Activated T-helper 1 cell treated with anti-CD3 and anti-CD28 coated beads, Interleukin-12 subunit alpha, Interleukin-12 subunit beta, Interleukin-2, Interleukin-4 antibody, amounts not matched to agents 30 ng/mL and 10 ng/mL and 1 ng/mL, durations not matched to agents 14 hours and 24 hours and 36 hours (primary cell): ENCODE measurements at places on chromosomes 2 and 18. TPM values are rescaled to one million over a fixed set of nuclear protein-coding genes. Genes with fewer than 3 reads are reported as not detected.
A peak's percentile ranks its signal among the peaks of the same experiment; 100 is the strongest.

DES gene
- not detected in 2 replicates for total RNA-seq

SMC6 gene
- 27.8 and 31.0 TPM in 2 replicates for total RNA-seq

ATP5F1A gene
- 412 and 420 TPM in 2 replicates for total RNA-seq

XRCC5 gene
- 430 and 484 TPM in 2 replicates for total RNA-seq

TXNDC2 gene
- total RNA-seq, result 0.26 TPM in 1 of 2 replicates, not detected in the other

AMMECR1L gene
- 21.6 and 22.2 TPM in 2 replicates for total RNA-seq

ATP6V1B1 gene
- not detected in 2 replicates for total RNA-seq

PAIP2B gene
- 0.41 and 0.44 TPM in 2 replicates for total RNA-seq

METTL8 gene
- total RNA-seq, result 31.8 and 36.4 TPM in 2 replicates

GRCh38 chr2:67400560-67401485 lies 3.7 kb downstream of the ETAA1 start:
- H3K27me3 ChIP-seq, result no peaks in the 10 kb centered on the region
- no peak for DNase-seq
- H3K27ac ChIP-seq, result no peak overlapping the region
- no peak overlapping the region for H3K4me3 ChIP-seq
- H3K4me1 ChIP-seq, result peaks cover 26% of the 10 kb centered on the region

DNA sequence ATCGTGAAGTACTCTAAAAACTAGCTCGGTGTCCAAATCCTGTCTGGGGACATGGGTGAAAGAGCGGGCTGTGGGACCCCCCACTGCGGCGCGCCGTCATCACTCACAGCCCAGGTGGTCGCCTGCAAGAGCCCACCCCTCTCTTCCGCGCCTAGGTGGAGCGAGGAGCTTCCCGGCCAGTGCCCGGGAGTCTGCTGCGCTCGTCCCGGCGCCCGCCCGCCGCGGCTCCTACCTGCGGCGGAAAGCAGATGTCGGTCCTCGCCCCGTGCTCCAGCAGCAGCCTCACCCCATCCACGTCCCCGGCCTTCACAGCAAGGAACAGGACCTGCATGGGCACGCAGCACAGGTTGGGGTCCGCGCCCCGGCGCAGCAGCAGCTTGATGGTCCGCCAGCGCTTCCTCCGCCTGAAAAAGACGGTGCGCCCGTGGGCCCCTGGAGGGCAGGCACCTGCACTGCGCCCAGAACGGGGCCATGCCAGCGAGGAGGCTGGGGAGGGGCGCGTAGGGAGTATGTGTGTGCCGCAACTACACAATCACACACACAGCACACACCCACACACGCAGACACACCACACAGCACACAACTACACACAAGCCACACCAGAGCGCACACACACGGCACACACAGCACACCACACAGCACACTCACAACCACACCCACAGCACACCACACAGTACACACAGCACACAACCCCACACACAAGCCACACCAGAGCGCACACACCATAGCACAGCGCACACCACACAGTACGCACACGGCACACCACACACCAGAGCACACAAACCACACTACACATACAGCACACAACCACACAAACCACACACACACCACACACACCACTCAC lies 37.4 kb downstream of the ANKMY1 start:
- peaks cover 24% of the 10 kb centered on the region for H3K36me3 ChIP-seq
- H3K27ac ChIP-seq, result no peak overlapping the region
- no peak overlapping the region for H3K4me3 ChIP-seq
- no peaks in the 10 kb centered on the region for H3K4me1 ChIP-seq

DNA sequence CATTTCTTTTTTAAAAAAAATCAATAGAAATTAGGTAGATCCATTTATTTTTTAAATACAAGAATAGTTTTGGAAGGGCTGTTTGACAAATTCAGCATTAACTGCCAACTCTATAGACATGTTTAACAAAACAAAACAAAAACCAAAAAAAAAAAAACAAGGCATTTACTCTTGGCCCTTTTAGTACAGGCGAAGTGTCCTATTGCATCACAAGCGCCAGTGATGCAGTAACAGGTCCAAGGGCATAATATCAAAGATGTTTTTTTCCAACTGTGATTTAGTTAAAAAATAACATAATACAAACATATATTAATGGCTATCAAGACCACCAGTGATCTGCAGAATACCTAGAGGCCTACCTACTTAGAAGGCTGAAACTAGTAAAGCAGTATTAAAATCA lies 55.3 kb downstream of the XDH start:
- no peaks in the 10 kb centered on the region for H3K36me3 ChIP-seq
- no peak for DNase-seq
- H3K27ac ChIP-seq, result no peak overlapping the region
- no peaks in the 10 kb centered on the region for H3K4me1 ChIP-seq
- H3K4me3 ChIP-seq, result no peak overlapping the region
- peaks cover 31% of the 10 kb centered on the region for H3K27me3 ChIP-seq

DNA sequence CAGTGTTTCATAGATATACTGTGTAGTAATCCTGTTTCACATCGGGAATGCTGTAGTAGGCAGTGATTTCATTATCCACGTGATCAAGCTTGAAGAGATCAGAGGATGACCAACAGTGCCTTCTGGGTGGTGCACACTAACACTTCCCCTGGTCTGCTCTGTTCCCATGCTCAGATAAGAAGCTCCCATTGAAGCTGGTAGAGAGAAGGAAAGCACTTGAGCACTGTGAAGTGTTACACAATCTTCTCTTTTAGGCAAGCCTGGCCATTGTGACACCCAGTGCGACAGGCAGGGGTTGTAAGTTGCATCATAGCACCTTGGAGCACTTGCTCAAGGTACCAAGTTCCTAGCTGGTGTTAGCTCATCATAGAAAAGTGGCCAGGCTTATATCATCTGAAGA lies 30.6 kb upstream of the GPD2 start:
- DNase-seq, result no peak
- H3K4me1 ChIP-seq, result peaks cover 5% of the 10 kb centered on the region
- peaks cover 11% of the 10 kb centered on the region for H3K27me3 ChIP-seq
- H3K36me3 ChIP-seq, result no peaks in the 10 kb centered on the region

GRCh38 chr2:56184500-56185011 lies 766 bp downstream of the CCDC85A start:
- H3K27me3 ChIP-seq, result peaks cover 42% of the 10 kb centered on the region
- H3K4me1 ChIP-seq, result peaks cover 4% of the 10 kb centered on the region
- H3K27ac ChIP-seq, result no peak overlapping the region

- H3K27me3 ChIP-seq, result no peaks in the 10 kb centered on the region
- peak overlapping the region; percentile 86 for H3K4me3 ChIP-seq
Observed at GRCh38 chr2:10328670-10329579, 26.2 kb downstream of the HPCAL1 start.

DNA sequence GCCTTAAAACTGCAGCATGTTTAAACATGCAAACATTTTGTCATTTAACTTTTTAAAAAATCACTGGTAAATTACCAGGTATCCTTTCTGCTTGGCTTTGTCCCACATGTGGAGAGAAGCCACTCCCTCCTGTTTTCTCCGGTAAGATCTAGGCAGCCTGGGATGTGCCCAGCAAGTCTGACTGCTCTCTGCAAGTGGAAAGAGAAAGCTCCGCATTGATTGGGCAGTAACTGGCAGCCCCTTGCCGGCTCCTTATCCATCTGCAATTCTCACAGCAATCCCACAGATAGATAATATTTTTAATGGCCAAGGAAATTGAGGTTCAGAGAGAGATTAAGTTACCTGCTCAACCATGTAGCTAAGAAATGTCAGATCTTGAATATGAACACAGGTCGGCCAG lies 136.1 kb downstream of the TMEM200C start:
- H3K4me3 ChIP-seq, result no peak overlapping the region
- no peaks in the 10 kb centered on the region for H3K36me3 ChIP-seq
- DNase-seq, result no peak
- no peaks in the 10 kb centered on the region for H3K27me3 ChIP-seq

DNA sequence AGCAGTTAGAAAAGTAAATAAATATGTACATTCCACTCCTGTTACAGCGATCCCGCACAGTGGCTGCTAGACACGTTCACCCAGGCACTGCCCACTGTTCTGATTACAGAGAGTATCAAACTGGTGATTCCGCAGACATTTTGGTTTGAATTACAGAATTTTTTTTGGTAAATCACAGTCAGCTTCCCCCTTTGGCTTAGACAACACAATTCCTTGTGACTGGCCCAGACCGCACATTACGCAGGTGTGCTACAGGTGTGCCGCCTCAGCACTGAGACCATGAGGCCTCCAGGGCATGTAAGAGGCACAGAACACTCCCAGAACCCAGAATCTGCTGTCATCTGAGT lies 112.3 kb downstream of the PXDN start:
- no peaks in the 10 kb centered on the region for H3K36me3 ChIP-seq
- H3K4me1 ChIP-seq, result no peaks in the 10 kb centered on the region
- H3K4me3 ChIP-seq, result no peak overlapping the region

GRCh38 chr2:2848621-2849333 lies 517.7 kb upstream of the MYT1L start:
- no peak overlapping the region for H3K4me3 ChIP-seq
- no peak overlapping the region for H3K27ac ChIP-seq
- no peak for DNase-seq
- no peaks in the 10 kb centered on the region for H3K27me3 ChIP-seq

GRCh38 chr2:177059293-177059692 lies 153.3 kb upstream of the HNRNPA3 start:
- no peaks in the 10 kb centered on the region for H3K36me3 ChIP-seq
- peaks cover 8% of the 10 kb centered on the region for H3K4me1 ChIP-seq
- peaks cover 3% of the 10 kb centered on the region for H3K27me3 ChIP-seq
- DNase-seq, result no peak
- no peak overlapping the region for H3K27ac ChIP-seq

DNA sequence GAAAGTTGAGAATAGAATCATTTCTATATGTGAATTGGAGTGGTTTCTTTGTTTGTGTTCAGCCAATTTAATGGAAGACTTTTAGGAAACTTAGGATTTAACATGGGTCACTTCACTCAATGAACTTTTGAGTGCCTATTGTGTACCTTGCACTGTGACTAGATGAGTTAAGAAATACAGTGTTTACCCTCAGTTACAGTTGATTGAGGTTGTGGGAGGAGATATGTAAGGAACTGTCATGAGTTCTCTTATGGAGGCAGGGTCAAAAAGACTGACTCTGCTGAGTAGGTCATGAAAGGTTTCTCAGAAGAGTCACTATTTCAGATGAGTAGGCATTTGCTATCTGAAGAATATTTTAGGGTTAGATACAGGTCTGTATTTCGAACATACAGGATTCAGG lies 98.6 kb downstream of the RAB3GAP1 start:
- no peak overlapping the region for H3K27ac ChIP-seq
- no peaks in the 10 kb centered on the region for H3K27me3 ChIP-seq
- peaks cover 48% of the 10 kb centered on the region for H3K36me3 ChIP-seq
- no peak for DNase-seq
- no peak overlapping the region for H3K4me3 ChIP-seq

- H3K4me3 ChIP-seq, result no peak overlapping the region
- H3K4me1 ChIP-seq, result peaks cover 6% of the 10 kb centered on the region
- no peak overlapping the region for H3K27ac ChIP-seq
Observed at GRCh38 chr2:118049816-118050140, 35.9 kb upstream of the CCDC93 start.

DNA sequence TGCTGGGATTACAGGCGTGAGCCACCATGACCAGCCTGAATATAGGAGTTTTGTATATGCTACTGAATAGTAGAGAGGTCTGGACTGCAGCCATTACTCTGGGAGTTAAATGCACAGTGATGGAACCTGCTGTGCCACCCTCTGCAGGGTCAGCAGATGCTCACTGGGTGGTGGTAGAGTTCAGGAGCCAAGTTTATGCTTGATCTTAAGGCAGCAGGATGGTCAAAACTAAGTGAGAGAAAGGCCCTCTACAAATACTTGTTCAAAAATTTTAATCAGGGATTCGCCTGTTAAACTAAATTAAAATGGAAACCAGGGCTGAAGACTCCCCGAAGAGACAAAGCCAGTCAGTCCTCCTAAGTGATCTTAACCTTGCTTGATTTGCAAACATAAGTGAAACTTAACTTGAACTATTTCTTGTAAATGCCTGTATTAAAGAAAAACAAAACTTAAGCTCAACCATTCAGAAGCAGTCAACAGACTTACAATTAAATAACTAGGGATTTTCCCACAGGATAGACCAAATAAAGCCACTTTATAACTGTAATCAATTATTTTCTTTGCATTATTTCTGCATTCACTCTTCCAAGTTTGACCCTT lies 4.2 kb upstream of the WDFY1 start:
- H3K27ac ChIP-seq, result peak overlapping the region; percentile 49
- peaks cover 6% of the 10 kb centered on the region for H3K36me3 ChIP-seq
- no peak for DNase-seq
- H3K4me1 ChIP-seq, result peaks cover 65% of the 10 kb centered on the region
- no peaks in the 10 kb centered on the region for H3K27me3 ChIP-seq

DNA sequence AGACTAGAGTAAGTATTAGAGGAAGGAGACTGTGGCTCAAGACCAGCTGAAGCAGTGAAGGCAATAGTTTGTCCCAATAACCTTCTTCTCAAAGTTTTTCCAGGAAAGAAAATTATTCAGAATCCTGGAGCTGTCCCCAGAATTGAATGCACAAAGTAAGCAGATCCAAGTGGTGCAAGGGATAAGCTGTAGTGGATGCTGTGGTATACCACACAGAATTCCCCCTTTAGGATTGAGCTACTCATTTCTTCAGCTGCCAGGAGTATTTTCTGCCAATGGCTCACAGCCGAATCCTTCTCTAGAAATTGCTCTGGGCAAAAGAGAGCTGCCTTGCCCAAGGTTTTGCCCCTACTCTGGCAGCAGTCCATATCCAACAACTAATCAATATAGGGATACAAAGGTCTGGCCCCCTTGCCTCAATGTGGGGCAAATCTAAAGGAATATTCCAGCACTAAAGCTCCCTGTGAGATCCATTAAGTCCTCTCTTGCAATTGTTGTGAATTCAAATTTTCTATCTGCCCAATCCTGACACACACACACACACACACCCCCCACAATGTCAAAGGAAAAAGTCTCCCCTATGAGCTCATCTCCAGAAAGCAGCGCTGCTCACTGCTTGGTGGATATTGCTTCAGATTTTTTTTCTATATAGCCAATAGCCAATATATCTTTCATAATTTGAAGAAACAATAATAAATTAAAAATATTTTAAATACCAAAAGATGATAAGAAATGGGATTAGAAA lies 18.4 kb upstream of the TCF7L1 start:
- H3K4me1 ChIP-seq, result no peaks in the 10 kb centered on the region
- DNase-seq, result no peak
- H3K36me3 ChIP-seq, result no peaks in the 10 kb centered on the region

DNA sequence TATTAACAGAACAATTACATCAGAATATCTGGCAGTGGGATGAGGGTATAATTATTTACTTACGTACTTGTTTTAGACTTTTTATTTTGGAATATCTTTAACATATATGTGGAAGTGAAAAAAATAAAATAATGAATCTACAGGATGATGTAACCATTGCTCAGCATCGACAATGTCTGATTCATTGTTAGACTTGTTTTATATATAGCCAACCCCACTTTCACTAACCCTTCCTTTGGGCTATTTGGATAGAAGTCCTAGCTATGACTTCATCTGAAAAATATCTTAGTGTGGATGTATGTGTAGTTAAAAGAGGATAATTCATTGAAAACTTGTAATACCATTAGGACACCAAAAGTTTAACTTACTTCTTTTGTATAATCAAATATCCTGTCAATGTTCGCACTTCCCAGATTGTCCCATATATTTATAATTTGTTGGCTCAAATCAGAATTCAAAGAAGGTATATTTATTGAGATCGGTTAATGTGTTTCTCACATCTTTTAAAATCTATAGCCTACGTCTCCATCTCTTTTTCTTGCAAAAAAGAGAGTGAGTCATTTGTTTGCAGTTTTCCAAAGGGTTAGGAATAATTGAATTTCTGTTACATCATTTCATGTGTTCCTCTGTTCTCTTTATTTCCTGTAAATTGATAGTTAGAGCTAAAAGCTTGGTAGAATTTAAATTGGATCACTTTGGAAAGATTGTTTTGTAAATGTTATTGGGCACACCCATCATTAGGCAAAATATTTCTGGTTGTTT lies 506.1 kb upstream of the FAM98A start:
- no peak overlapping the region for H3K4me3 ChIP-seq
- no peak for DNase-seq
- no peaks in the 10 kb centered on the region for H3K4me1 ChIP-seq
- no peaks in the 10 kb centered on the region for H3K36me3 ChIP-seq
